Cardiac fibroblast (primary cell): ENCODE measurements at places on chromosomes 12 and 14.
A peak's percentile ranks its signal among the peaks of the same experiment; 100 is the strongest.

DNA sequence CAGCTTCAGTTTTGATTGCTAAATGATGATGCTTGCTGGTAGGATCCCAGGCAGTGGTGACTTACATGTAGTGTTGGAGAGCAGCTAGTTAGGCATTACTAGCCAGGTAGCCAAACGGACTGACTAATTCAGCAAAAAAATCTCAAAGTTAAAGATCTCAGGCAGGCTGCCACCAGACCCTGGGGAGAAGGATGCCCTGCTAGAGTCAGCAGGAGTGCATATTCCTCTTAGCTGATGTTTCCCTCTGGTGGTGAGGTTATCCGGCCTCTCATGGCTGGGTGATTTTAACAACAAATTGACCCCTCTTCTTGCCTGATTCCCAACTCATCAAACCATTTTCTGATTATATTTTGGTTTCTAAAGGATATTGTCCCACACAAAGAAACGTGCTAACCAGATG lies 2.8 kb downstream of the EFS start:
- DNase-seq, result peak; percentile 10

- DNase-seq, result peak; percentile 83
Measured at GRCh38 chr14:73633116-73634010, 11.4 kb upstream of the DNAL1 start.

- peak; percentile 50 for DNase-seq
Measured at GRCh38 chr14:95432144-95433093, 84.0 kb downstream of the SYNE3 start.

- DNase-seq, result no peak
Measured at GRCh38 chr12:116385486-116386217, 108.2 kb upstream of the MED13L start.

- peak; percentile 63 for DNase-seq
Measured at GRCh38 chr12:70549340-70550179, 87.7 kb downstream of the PTPRB start.

GRCh38 chr14:20427231-20428009 lies 8.5 kb downstream of the KLHL33 start:
- DNase-seq, result peak; percentile 54

DNA sequence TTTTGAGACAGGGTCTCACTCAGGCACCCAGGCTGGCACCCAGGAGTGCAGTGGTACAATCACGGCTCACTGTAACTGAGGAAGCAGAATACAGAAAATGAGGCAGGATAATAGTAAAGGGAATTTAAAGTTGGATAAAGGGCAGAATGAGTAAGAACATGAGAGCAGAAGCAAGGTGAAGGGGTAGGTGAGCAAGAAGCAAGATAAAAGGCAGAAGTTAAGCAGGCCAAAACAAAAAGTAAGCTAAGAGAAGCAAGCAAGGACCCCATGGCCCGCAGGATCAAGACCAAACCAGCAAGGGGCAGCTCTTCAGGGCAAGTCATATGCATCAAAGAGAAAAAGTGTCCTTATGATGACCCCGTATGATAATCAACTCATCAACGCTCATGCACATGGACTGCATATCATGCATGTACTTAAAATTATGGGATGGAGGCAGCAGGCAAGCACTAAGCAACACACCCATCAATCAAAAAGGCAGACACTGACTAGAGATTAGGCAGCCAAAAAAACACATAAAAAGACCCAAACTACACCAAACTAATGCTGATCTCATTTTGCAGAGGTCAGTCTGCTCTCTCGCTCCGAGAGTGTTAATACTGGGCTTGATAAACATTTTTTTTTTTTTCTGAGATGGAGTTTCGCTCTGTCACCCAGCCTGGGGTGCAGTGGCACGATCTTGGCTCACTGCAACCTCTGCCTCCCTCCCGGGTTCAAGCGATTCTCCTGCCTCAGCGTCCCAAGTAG lies 11.6 kb downstream of the TIMELESS start:
- no peak for DNase-seq

- DNase-seq, result no peak
Measured at GRCh38 chr12:121283388-121283787, 13.1 kb downstream of the CAMKK2 start.
